ENCODE measurements at places on chromosomes 11 and 22.

DNA sequence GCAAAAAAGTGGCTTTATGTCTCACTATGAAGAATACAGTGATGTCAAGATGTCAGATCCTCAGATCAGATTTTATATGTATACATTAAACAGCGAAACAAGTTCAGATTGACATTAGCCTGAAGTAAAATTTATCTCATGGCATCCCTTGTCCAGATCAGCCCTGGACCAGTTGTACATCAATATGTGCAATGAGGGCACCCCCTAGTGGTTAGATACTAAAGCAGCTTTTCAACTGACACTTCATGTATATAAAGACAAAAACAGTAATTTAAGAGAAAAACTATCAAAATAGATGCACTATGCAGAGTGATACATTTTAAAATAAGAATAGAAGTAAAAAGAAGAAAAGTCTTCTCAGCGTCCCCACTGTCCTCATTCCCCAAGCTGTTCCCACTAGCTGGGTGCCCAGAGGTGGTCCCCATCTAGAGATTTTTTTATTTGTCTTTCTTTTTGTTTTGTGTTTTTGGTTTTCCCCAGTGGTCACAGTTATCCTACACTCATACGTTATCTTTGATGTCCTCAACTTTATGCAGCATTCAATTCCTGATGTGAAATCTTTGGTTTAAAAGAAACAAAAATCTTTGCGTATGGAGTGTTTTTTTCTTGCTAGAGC, 2193.4 kb upstream of the RAG2 start:
- DNase-seq = peak; percentile 10

DNA sequence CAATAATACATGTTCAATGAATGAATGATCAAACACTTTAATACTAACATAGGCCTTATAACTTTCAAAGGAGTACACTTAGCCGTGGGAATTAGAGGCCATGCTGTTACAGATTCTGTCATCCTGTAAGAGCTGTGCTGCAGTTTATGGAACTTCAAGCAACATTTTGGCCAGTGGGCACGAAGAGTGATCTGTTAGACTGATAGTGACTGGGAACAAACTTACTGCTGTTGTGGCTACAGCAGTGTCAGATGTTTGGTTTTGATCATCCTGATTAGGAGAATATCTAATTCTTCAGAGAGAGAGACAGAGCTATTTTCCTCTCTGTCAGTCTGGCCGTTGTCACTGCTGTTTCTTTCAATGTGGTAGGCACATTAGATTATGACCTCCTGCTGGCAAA, 348.9 kb downstream of the NELL1 start:
- DNase-seq = no peak

- DNase-seq = no peak
Observed at GRCh38 chr11:74677131-74677530, 54.1 kb downstream of the CHRDL2 start.

DNA sequence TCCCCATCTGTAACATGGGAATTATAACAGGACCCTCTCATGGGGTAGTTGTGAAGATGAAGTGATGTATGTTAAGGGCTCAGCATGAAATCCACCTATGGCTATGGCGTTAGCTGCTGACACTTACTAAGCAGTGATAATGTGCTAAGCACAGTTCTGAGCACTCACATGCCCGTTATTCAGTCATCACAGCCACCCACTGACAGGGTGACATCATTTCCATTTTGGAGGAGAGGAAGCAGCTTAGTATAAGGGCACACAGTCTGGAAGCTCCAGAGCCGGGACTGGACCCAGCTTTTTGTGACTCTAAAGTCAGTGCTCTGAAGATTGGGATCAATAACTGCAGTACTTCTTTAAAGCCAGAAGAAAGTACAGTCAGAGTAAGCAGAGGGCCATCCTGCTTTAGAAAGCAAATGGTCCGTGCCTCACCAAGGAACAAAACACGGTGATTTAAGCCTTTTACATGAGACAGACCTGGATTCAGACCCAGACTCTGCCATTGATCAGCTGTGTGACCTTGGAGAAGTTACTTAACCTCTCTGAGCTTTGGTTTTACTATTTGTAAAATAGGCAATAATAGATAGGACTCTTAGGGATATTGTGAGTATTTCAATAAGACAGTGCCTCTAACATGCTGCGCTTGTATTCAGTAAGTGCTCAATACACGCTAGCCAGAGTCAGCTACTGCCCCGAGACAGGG, 61.5 kb downstream of the SGSM1 start:
- DNase-seq = no peak

GRCh38 chr22:38276166-38276565, 3.4 kb upstream of the TMEM184B start:
- DNase-seq = no peak

DNA sequence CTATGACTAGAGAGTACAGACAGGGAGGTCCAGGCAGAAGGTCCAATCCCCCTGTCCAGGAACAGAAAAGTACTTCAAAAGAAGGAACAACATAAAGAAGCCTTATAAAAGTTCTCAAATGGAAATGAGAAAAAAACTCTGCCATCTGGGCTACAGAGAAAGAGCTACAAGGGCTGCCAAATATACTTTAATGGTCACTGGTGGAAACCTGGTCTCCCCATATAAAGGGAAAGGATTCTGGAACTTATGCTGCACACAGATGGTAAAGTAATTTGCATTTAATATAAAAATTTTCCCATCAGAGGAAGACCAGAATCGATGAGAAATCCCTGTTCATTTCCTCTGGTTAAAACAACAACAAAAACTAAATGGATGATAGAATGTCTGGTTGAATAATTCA, 119.4 kb upstream of the MTMR2 start:
- no peak for DNase-seq

- DNase-seq = no peak
Observed at GRCh38 chr22:46696229-46696518, 41.9 kb downstream of the CERK start.

DNA sequence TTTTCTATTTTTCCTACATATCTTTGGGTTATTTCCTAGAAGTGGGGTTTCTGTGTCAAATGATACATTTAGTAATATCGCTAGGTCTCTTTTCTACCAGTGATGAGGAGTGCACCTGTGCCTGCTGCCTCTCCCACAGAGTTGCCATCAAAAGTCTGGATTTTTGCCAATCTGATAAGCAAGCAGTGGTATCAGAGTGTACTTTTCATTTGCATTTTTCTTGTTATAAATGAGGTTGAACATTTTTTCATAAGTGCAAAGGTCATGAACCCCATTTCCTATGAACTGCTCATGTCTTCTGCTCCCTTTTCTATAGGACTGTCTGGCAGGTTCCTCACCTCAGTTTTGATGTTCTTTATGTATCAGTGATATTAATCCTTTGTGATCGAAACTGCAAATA, 1.7 kb downstream of the TRPM5 start:
- no peak for DNase-seq

DNA sequence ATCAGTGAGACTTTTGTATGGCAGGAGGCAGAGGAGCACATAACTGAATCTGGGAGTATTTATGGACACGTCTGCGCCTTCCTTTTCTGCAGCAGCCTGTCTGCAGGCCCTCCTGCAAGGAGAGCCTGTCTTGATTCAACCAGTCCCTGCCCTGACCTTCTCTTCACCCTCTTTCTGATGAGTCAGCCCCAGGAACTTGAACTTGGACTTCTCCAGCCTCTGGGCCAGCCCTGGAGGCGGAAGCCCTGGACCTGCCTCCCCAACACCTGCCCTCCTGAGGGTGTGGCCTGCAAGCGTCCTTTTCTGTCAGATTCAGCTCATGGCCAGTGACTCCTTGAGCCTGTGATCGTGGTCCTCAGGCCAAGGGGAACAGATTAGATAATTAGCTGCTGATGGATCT, 20.0 kb downstream of the DAGLA start:
- no peak for DNase-seq

- no peak for DNase-seq
Observed at GRCh38 chr11:99584830-99585229, 564.1 kb downstream of the CNTN5 start.

- no peak for DNase-seq
Observed at GRCh38 chr11:123060277-123061000, 1.5 kb downstream of the HSPA8 start.

DNA sequence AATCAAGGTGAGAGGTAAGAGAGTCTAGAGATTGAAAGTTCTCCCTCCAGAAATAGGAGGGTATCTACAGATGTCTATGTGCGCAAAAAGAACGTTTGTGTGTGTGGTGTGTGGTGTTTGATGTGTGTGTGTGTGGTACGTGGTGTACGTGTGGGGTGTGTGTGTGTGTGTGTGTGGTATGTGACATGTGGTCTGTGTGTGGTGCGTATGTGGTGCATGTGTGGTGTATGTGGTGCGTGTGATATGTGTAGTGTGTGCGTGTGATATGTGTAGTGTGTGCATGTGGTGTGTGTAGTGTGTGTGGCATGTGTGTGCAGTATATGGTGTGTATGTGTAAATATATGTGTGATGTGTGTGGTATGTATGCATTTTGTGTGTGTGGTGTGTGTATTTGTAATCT, 73.0 kb upstream of the LRRC4C start:
- no peak for DNase-seq

DNA sequence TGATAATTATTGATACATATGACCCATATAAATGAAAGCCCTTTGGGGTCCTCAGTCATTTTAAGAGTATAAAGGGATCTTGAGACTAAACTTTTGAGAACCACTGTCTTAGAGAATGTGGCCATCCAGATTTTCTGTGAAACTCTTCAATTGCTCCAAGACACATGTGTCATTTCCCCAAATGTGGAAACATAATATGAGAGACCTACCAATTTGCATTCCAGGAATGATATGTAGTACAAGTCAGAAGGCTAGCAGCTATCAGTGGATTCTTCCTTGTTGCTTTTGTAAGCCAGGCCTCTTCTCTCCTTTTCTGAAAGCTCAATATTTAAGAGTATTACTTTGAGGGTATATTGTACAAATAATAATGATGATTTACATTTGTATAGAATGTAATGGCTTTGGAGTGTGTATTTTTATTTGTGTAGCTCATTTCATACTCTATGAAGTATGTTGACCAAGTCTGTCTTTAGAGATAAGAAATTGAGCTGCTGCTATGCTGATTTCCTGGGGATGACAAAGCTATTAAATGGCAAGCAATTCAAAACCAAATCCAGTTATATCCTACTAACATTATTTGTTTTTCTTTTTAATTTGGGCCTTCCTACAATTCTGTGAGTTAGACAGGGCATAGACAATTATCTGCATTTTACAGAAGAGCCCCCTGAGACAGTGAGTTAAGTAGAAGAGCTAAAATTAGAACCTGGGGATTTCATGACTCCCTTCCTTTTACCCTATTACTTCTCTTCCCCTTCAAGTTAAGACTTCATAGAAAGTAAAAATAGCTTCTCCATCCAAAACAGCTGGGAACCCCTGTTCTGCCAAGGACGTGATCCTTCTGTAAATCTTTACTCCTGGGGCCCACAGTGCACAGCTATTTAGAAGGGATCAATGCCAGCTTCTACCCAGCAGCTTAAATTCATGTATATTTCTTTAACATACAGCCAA, 131.9 kb downstream of the WNT11 start:
- DNase-seq = no peak

DNA sequence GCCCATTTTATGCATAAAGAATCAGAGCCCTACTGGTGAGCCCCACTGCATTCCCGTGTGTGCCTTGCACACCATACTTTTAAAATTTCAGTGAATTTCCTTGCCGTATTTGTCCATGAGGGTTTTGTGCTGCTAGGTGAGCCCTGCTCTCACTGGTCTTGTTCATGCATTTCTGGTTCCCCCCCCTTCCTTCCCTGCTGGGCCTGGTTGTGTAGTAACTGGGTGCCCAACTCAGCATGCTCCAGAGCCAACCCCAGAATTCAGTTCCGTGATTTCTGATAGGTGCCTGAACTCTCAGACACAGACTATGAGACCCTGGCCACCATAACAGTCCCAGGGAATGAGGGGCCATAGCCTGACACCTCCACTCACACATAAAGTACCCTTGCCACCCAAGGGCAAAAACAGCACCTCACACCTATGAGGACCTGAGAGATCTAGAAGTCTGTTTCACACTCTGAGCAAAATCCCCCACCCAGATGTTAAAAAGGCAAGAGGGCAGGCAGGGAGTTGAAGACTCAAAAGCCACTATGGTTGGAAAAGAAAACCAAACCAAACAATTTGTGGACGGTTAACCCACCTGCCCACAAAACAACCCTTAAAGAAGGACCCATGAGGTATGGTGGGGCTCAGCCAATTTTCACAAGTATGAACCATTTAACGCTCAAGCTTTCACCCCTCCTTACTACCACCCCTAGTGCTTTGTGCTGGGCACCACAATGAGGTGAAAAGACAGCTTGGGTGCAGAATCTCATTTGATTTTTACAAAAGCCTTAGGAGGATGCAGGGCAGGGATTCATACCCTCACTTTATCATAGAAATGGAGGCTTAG, 16.8 kb upstream of the IL10RA start:
- DNase-seq = no peak

- DNase-seq = no peak
Observed at GRCh38 chr11:79422866-79423265, 18.0 kb downstream of the TENM4 start.

- no peak for DNase-seq
Observed at GRCh38 chr22:42627981-42628380, 12.4 kb downstream of the ATP5MGL start.

- DNase-seq = no peak
Observed at GRCh38 chr22:24376002-24376401, 51.4 kb upstream of the ADORA2A start.

DNA sequence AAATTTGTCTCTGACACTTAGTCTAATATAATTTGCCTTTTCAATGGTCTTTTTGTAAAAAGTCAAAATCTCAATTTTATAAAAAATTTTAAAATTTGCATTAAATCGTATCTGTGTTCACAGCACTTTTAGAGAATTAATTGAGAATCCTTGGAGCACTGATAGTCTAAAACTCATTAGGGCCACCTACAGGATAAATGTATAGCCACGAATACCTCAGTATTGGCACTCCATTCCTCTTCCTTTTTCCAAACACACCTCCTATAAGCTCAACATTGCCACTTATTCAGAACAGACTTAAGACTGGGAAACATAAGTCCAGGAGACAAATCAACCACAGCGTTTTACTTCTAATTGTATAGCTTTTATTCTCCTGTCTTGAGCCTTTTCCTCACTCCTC, 776.0 kb upstream of the ARHGAP42 start:
- DNase-seq = no peak

GRCh38 chr11:14420223-14420622, 61.2 kb upstream of the RRAS2 start:
- no peak for DNase-seq

DNA sequence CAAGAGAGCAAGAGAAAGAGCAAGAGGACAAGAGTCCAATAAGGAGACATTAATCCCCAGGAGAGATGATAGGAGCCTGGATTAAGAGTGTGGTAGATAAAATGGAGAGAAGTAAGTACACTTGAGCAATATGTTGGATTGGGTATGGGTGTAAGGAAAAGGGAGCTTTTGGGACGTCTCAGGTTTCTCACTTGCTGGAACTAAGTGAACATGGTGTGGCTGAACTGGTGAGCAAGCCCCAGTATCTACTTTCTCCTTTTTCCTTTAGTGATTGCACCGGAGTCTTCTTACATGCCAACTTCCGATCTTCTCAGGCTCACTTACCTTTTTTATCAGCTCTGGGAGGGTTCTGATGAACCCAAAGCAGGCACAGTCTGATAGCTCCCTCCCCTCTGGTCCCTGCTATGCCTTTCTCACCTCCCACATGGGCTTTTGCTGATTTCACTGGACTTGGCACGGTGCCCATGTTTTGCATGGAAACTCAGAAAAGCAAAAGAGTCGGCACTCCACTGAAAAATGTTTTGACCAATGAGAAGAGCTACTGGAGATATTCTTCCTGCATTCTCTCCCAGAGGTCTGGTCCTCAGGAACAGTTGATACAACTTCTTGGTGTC, 14.5 kb upstream of the APLNR start:
- DNase-seq = no peak

All from NCI-H187 treated with DMSO at 0.1 percent for 48 hours (cell line).